Upper lobe of right lung (tissue), 1 donor: ENCODE measurements at places on chromosomes 2 and 18.

DNA sequence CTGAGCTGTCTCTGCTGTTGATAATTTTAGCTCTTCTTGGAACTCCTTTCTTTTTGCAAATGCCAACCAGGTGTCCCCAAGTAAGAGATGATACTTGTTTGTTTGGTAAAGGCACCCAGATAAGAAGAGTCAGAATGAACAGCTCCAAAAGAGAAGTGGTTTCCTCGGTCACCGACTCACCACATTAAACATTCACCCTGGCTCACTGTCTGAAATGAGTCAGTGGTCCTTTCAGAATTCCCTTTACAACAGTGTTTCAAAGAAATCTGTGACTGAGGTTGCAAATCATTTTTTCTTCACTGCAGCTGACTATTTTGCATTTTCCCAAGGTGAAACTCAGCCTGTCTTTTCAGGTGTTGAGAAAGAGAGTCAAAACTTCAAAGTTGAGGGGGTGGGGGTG lies 16.2 kb upstream of the CXCR4 start:
- DNase-seq, result no peak

GRCh38 chr2:120482334-120482733 lies 136.4 kb downstream of the INHBB start:
- DNase-seq, result peak; percentile 42

DNA sequence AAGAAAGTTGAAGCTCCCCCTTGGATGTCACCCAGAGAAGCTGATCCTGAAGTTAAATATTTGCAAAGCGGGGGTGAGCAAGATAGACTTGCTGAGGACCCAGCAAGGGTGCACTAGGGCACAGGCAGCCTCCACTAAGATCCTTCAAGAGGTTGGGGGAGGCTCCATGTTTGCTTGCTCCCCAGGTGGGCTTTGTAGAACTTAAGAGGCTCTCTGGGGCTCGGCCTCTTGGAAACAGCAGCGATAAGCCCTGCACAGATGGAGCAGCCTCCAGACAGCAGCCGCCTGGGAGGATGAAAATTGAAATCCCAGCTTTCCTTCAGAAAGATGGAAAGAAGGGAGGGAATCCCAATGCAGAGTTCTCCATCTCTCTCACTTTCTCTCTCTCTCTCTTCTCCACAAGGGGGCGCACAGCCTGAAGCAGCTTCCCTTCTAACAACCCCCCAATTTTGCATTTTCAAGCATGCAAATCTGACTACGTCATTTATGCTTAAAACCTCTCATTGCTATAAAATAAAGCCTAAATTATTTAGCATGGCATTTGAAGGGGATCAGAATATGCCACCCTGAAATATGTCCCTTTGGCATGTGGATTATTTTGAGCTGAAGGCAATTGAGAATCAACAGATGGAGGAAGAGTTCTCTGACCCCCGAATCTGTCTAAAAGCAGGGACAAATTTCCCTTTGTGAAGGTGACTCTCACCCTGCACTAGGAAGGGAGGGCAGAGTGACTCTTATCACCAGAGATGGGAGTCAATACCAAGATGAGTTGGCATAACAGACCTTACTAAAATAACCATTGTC lies 185.7 kb upstream of the KLHL29 start:
- no peak for DNase-seq

GRCh38 chr2:47697000-47697601 lies 85.8 kb upstream of the MSH6 start:
- no peak for DNase-seq

- DNase-seq, result no peak
Observed at GRCh38 chr2:45055162-45055605, 45.9 kb upstream of the SIX2 start.

DNA sequence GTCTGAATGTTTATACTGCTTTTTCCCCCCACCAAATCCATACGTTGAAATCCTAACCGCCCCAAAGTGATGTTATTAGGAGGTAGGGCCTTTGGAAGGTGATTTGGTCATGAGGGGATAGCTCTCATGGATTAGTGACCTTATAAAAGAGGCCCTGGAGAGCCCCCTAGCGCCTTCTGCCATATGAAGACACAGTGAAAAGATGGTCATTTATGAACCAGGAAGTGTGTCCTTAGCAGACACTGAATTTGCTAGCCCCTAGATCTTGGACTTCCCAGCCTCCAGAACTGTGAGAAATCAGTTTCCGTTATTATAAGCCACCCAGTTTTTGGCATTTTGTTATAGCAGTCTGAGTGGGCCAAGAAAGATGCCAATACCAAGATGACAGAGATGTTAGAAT lies 7.2 kb upstream of the TSN start:
- no peak for DNase-seq
